ENCODE measurements at places on chromosomes 6 and 20. TPM values are rescaled to one million over a fixed set of nuclear protein-coding genes. Genes with fewer than 3 reads are reported as not detected.

DNA sequence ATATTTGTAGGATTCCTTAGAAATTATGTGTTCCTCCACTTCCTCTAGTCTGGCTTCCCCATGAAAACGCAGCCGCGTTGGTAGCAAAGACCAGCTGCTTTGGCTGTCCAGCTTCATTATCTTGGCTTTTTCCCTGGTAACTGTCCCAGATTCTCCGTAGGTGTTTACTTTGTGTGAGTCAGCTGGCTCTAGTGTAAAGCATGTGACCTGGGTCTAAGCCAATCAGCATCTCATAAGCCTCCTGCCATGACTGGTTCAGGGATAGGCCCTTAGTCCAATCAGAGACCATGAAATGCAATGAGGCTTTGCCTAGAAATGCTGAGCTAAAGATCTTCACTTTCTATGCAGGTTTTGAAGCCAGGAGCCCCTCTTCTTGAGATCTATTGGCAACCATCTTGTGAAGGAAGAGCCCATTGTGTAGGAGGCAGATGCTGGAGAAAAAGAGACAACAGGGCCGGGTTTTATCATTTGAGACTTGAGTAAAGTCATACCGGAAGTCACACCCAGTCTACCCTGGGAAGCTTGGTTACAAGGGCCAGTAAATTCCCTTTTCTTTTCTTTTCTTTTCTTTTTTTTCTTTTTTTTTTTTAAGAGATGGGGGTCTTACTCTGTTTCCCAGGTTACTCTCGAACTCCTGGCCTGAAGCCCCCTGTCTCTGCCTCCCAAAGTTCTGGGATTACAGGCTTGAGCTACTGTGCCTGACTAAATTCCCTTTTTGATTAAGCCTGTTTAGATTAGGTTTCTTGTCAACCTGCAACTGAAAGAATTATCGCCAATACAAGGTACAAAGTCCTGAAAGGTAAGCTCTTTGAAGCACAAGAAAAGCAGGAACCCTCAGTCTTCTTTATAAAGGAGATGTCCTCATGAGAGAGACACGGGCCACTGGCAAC, 256.5 kb upstream of the RREB1 start:
- peak; percentile 60 for DNase-seq

GRCh38 chr6:34575326-34575725, 19.2 kb upstream of the SPDEF start:
- no peak for DNase-seq

GRCh38 chr6:140602431-140603248, 1228.2 kb upstream of the CITED2 start:
- DNase-seq: no peak

GRCh38 chr6:26571592-26572296, 25.0 kb upstream of the ABT1 start:
- DNase-seq: peak; percentile 92

GRCh38 chr20:4026093-4026601, 10.8 kb upstream of the RNF24 start:
- DNase-seq: no peak

DNA sequence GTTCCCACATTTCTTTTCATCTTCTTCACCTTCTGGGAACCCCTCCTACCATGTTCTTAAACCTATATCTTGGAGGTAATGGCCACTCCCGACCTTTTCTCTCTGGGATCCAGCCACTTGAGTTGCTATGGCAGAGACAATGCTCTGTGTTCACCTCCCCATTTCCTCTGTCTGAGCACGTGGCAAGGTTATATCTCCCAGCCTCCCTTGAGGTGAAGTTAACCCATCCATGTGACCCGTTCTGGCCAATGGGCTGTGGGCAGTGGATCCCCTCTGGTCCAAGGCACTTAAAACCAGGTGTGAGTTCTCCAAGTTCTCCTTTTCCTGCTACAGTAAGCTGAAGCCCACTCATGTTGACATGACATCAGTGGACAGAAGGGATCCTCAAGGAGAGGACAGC, 261.4 kb downstream of the LRFN2 start:
- DNase-seq: no peak

DNA sequence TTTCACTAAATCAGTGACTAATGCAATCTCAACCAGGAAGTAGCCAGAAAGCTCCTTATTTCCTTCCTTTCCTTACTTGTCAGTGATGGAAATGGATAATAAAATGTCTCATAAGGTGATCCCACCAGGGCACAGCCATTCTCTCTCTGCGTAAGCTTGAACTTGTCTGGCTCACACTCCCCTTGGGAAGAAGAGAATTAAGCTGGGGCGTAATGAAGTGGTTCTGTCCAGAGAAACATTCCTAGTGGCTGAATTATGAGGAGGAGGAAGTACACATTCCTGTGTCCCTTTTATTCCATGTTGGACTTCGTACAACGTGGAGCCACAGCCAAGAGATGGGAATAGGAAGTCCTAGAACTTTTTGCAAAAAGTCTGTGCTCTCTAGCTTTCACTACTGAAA, 93.7 kb downstream of the MTHFD1L start:
- no peak for DNase-seq

GRCh38 chr6:26194816-26195375, 107.7 kb downstream of the HFE start:
- no peak for DNase-seq

The BMP6 gene
- 33.2 TPM for total RNA-seq

The PCK1 gene
- 0.32 TPM for total RNA-seq

The C20orf144 gene
- total RNA-seq: not detected
